Renal cortex interstitium (tissue), 15 donors: ENCODE measurements at places on chromosomes 16 and 17.

DNA sequence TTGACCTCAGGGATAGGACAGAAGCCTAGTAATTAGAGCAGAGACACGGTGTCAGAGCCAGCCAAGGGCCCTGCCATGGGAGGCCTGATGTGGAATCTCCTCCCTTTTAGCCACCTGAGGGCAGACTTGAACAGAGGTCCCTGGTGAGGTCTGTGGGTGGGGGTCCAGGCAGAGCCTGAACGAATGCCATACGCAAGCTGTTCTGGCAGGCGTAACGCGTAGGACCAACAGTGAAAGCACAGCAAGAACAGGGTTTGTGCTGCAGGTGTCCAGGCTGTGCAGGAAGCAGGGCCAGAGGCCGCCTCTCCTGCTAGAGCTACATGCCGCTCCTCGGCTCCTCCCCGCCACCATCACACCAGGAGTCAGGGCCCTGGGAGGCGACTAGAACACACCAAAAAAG, 81.9 kb upstream of the TBX2 start:
- DNase-seq, result no peak

- DNase-seq, result no peak
Measured at GRCh38 chr17:49741009-49741691, 22.8 kb downstream of the FAM117A start.

- DNase-seq, result no peak
Measured at GRCh38 chr16:4513086-4513860, 25.3 kb downstream of the CDIP1 start.

DNA sequence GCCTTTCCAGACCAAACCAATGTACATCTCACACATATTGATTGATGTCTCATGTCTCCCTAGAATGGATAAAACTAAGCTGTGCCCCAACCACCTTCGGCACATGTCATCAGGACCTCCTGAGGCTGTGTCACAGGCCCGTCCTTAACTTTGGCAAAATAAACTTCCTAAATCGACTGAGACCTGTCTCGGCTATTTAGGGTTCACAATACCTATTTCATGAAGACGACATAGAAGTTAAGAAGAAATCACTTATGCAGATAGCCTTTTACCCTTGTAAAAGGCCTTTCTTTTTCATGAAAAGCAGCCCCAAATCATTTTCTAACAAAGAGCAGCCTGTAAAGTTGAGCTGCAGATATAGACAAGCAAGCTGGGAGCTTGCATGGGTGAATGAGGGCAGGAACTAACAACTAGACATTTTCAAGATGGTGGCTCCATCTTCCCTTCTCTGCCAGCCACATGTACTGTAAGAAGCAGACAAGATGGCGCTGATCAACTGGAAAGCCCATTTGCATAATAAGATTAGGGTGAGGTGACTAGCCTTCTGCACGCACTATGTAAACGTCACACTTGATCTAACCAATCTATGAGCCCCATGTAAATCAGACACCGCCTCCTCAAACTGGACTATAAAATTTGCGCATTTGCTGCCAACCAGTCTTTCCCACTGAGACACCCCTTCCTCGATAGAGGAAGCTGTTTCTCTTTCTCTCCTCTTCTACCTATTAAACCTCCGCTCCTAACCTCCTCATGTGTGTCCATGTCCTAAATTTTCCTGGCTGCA, 4.7 kb upstream of the KDM8 start:
- DNase-seq, result no peak
